ENCODE measurements at places on chromosomes 3 and 15.

DNA sequence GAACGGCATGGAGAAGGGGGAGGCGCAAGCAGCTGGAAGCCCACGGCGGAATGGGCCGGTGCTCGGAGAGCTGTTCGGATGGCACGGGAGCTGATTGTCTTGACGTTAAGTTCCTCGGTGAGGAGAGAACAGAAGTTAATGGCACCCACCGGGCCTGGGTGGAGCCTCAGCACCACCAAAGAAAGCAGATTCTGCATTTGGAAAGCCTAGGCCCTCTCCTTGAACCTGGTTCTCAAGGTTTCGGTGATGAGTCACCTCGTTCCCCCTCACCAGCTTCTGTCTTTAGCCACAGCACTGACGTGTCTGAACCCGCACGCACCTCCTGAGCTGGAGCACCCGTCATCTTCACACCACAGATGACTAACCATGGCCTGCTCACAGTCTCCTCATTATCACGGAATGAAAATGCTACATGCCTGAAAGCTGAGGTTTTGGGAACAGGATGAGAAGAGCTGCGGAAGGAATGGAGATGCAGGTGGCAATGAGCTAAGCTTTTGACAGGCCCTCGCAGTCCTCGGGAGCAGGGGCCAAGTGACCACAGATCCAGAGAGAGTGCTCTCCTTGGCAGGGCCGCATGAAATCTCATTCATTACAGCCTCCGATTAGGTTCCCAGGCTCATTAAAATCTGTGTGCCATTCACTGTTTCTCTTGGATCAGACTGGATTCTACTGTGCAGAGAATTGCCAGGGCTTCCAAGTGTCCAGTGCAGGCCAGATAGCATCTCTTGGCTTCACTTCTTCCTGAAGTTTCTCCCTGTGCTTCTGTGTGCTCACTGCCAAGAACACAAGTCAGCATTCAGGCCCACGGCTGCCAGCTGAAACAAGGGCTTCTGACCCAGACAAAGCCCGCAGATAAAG is 96.3 kb upstream of the DLG1 start:
- DNase-seq: no peak

- DNase-seq: no peak
Observed at GRCh38 chr3:171963546-171963945, 75.8 kb upstream of the FNDC3B start.

GRCh38 chr15:70046679-70047369 is 50.9 kb downstream of the TLE3 start:
- DNase-seq: no peak

DNA sequence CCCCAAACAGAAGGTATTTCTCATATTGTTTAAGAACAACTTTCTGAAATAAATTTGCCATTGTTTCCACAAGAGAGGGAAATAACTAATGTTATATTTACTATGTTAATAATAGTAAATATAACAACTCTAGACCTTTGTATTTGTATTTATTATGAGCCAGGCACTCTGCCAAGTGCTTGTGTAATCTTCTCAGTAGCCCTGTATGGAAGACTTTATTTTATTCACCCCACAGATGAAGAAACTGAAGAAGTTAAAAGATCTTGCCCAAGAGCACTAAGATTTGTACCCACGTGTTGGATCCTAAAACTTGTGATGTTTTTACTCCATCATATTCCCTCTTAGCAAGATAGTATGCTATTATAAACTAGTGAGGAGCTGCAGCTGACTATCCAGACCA is 12.0 kb upstream of the GNB4 start:
- no peak for DNase-seq

- no peak for DNase-seq
Observed at GRCh38 chr3:187955587-187955952, 198.4 kb upstream of the LPP start.

All from Kasumi-1 (cell line).